Inflammatory macrophage treated with lipopolysaccharide for 4 hours (primary cell): ENCODE measurements at places on chromosomes 7 and 10.
A peak's percentile ranks its signal among the peaks of the same experiment; 100 is the strongest.

- no peak for DNase-seq
Observed at GRCh38 chr7:142000244-142000643, 4.6 kb downstream of the MGAM start.

DNA sequence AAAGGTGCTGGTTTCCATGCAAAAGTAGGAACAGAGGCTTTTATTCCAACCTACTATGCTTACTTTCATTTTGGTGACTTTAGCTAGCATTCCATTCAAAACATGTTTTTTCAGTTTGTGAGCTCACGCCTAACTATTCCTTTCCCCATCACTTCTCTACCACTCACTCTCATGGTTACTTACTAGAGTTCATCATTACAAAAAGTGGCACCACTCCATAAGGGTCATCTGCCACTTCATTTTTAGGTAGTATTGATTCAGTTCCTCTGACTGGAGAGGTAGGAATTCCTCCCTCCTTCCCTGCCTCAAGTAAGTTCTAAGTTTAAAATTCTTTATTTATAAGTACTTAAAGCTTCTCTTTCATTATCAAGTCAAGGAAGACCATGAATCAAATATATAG lies 543.1 kb downstream of the HTR7 start:
- no peak for DNase-seq

DNA sequence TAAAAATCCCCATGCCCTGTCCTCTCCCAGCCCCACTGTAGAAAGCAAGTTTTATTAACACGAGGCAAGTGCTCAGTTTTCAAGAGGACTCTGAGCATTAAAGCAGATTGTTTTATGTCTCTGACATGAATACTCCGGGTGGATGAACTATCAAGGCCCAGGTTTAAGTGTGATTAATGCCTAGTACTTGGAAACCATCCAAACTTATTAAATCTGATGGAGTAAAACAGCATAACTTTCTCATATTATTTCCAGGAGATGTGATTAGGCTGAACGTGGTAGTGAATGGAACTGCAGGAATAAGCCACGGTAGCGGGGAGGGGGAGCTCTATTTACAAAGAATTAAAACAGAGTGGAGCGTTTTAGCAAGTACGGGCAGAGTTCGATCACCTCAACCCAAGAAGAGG lies 144.2 kb upstream of the RNF32 start:
- DNase-seq, result no peak

GRCh38 chr10:72337039-72337629 lies 17.6 kb downstream of the DNAJB12 start:
- DNase-seq, result peak; percentile 50

DNA sequence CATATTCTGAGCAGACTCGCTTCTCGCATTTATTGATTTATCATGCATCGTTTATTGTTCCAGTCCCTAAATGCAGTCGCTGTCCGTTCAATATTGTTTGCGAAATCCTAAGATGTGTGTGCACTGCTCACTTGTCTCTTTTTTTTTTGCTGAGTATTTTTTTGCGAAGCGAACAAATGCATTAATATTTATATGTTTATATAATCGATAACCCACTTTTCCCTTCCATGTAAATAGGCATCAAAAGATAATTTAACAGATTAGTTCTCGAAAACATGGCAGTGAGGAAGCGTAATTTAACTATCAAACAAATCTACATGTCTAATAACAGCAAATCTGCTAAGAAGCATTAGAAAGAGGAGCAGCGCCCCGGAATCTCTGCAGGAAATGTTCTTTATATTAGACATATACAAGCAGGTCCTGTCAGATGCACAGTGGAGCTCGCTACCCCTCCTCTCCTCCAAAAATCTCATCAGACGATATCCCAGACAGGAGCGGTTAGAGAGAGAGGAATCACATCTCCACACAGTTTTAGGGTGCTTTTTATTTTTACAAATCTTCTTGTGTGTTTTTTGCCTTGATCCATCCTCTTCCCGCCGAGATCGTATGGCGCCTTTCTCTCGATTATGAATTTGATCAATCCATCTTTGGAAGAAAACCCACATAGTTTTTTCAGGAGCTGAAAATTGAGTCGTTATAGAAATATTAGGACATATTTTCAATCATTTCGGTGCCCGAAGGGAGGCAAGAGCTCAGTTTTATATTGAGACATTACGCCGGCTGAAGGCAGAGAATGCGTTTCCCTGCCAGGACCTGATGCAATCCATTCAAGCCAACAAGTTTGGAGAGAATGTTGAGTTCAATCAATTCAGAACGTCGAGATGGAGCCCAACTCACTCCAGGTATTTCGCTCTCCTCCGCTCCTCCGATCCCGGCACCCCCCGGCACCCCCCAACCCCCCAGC lies at the start of gene ARID5B:
Gene ARID5B, plus strand, starts transcription at position 871 of the 964 bp plus-strand sequence. Its CDS starts 11 bp downstream, at position 882.
- DNase-seq, result peak; percentile 76

DNA sequence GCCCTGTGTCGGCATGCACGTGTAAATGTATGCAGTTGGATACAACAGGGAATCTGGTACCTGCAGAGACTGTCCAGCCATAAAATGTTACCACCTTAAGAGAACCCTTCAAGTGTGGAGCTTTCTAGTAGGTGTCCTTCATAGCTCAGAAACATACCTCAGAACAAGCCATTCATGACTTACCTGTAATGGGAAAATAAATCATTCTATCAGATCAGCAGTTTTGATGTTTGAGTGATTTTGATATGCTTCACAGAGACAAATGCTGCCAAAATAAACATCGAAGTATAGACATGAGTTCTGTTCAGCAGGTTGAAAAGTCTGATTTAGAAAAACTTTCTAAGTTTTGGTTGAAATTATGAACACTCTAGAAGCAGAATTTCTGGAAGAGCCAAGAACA lies 33.5 kb upstream of the UMAD1 start:
- no peak for DNase-seq

GRCh38 chr7:109552017-109552416 lies 982.3 kb downstream of the DNAJB9 start:
- no peak for DNase-seq

- no peak for DNase-seq
Observed at GRCh38 chr10:49053053-49053997, 62.0 kb downstream of the VSTM4 start.

- DNase-seq, result no peak
Observed at GRCh38 chr7:135539629-135540028, 18.1 kb upstream of the NUP205 start.

GRCh38 chr10:109988212-109988596 lies 19.6 kb upstream of the ADD3 start:
- no peak for DNase-seq

DNA sequence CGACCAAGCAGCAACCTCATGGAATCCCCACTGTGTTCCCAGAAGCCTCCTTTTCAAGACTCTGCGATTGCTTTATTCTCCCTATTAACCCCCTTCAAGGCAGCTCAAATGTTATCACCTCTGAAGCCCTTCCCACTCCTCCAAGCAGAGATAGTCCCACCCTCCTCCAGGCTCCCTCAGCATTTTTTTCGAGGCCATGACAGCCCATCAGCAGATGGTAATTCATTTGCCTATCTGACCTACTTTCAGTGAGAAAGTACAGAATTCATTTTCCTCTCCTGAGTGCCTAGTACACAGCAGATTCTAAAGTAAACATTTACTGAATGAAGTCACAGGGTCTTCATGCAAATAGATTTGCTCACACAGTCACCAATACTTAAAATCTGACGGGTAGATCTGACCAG lies 47.8 kb downstream of the HERPUD2 start:
- DNase-seq, result no peak

- no peak for DNase-seq
Observed at GRCh38 chr7:133562621-133563020, 309.7 kb downstream of the EXOC4 start.

- DNase-seq, result peak; percentile 70
Observed at GRCh38 chr7:39700932-39701331, 77.6 kb downstream of the RALA start.

GRCh38 chr10:44781131-44781530 lies 130.0 kb upstream of the TMEM72 start:
- DNase-seq, result no peak

- DNase-seq, result no peak
Observed at GRCh38 chr10:60704471-60704870, 73.8 kb upstream of the CDK1 start.

DNA sequence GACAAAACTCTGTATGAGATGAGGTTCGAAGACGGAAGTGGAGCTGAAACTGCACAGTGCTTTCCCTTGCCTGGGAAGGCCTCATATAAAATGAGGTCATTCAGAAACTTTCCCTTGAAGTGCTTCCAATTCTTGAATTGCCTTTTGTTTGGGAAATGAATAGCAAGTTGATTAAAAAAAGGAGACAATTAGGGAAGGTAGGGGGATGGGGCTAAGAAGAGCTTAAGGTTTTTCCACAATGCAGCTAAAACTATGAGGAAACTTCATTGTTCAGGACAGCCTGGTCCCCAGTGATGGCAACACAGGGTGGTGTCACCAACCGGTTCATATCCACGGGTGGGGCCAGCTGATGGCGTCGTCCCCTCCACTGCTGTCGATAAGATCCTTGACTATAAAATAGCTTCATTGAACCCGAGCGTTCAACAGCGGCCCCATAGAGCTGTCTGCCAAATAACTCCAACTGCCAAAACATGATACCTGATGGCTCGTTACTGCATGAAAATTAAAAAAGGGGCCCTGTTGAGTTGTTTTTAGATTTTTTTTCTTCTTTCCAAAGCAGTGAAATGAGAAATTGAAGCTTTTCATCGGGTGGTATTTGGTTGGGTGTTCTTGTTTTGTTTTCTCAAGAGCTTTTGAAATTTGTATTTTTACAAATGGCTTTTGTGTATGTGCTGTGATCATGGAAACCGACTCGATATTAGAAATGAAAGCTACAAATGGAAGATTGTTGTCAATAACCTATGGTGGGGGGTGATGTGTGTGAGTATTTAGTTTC lies 2.8 kb upstream of the CELF2 start:
- DNase-seq, result no peak

GRCh38 chr7:106840342-106840741 lies 24.7 kb upstream of the PIK3CG start:
- no peak for DNase-seq

- DNase-seq, result no peak
Observed at GRCh38 chr7:106339513-106340246, 54.9 kb upstream of the NAMPT start.

DNA sequence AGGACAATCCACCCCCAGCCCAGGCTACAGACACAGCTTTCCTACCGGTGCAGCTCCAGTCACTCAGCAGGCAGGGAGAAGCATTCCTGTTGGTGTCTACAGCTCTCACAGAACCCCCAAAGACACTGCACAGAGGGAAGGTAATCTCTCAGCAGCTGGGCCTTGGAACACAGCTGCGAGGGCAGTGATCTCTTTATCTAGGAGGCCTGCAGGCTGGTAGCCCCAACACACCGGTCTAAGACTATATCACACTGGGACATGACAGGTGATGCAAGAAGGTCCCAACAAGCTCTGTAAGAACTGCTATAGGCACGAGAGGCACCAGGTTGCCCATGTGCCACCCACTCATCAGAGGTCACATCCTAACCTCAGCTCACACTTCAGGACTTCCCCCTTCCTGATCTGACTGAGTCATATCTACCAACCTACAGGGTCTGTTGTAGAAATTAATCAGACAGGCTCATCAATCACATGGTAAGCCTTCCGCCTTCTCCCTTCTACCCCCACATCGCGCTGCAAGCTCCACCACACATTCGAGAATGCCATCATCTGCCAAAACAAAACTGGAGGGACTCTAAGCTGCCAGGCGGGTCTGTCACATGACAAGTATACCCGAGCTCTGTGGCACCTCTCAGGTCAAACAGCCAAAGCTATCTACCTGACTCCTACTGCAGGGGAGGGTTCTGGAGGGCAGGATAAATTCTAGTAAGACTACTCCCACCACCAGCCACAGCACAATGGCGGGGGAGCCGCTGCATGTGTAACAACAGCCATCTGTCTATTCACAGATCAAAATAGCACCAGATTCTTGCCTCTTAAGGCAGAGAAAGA lies 26.1 kb downstream of the FAM53B start:
- peak; percentile 95 for DNase-seq

- no peak for DNase-seq
Observed at GRCh38 chr10:131567279-131568162, 256.0 kb upstream of the TCERG1L start.

DNA sequence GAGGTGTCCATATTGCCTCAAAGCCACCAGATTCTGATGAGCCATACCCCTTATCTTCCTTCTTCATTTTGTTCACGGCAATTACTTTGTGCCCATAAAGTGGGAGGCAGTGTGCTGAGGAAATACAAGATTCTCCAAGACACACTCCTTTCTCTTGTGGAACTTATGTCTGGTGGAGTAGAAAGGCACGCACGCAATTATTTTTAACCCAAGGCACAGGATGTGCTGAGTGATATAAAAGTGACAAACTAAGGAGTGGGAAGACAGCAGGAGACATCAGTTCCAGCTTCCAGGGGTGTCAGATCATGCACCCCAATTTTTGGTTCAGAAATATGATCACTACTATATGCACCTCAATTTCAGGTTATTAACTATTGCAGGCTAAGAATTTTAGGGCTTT lies 94.7 kb upstream of the PDCD4 start:
- no peak for DNase-seq

GRCh38 chr7:31133497-31133896 lies 81.4 kb downstream of the ADCYAP1R1 start:
- DNase-seq, result no peak

- DNase-seq, result no peak
Observed at GRCh38 chr7:100406767-100407166, 21.7 kb downstream of the ZCWPW1 start.
